ENCODE measurements at places on chromosomes 12 and 14.

DNA sequence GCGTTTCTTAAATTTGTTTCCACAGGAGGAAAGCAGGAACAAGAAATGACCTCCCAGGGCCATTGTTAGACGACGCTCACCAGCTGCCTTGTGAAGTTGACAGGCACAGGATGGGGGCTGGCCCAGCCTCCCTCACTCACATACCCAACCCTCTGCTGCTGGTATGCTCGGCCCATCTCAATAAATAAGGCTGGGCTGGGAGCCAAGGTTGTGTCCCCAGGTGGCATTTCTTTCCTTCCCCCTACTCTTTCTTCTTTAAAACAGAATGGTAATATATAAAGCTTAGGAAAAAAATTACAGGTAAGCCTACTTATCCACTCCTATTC, 93.0 kb downstream of the ACTN1 start:
- DNase-seq, result no peak

GRCh38 chr14:24335461-24336171, 745 bp upstream of the ADCY4 start:
- DNase-seq, result no peak

GRCh38 chr14:90645842-90646443, 170.3 kb downstream of the TTC7B start:
- no peak for DNase-seq

DNA sequence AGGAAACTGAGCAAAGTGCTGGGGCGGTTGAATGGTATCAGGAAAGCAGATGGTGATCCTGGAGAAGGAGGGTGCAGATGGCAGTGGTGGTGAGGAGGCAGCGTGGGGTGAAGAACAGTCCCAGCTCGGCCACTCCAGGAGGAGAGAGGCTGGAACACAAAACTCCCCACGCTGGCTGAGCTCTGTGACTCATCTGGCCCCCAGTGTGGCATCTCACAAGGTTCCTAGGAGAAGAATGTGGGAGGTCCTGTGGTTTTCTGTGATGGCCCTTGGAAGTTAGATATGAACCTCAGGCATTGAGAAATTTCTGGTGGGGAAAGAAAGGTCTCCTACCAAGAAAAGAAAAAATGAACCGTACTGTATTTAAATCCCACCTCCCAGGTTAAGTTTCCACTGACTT, 8.0 kb upstream of the NRXN3 start:
- DNase-seq, result no peak

DNA sequence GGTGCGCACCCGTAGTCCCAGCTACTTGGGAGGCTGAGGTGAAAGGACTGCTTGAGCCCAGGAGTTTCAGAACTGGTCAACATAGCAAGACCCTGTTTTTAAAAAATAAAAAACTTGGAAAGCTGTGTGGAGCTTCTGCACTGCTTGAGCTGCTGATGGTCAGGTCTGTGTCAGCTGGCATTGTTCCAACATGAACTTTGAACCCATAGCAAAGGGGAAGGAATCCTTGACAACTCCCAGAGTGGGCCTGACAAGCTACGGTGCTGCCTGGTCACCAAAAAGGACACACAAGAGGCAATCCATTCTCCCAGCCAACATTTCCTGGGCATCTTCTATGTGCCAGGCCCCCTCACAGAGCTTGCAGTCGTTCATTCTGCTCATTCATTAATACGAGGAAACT, 16.4 kb upstream of the LTBP2 start:
- no peak for DNase-seq

- DNase-seq, result peak; percentile 60
These were observed 39.9 kb downstream of the PRPF40B start for GRCh38 chr12:49662998-49663843.

DNA sequence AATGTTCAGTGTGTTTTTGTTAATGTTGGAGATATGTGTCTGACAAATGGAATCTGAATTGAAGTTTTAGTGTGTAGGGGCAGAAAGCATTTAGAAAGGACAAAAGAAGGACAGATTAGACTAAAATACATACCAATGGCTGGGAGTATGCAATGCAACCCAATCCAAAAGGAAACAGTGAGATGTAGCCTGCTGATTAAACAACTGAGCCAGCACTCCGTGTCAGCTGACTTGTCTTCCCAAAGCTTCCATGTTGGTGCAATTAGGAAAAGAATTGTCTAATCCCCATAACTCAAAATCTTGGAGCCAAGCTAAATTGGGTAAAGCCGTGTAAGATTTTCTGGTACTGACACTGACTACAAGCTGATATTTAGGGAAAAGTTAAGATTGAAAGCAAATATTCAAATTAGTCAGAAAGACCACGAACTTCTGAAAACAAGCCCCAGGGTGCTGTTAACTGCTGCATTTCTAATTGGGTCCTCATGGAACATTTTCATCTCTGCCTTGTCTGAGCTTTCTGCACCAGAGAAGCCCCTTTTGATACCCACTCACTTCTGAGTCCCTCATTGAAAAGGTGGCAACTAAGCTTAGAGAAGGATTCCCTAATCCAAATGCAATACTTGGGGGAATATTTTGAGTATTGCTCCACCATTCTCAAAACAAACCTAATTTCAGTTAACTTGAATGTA, 109.1 kb downstream of the DAD1 start:
- no peak for DNase-seq

GRCh38 chr12:92334552-92334951, 188.9 kb upstream of the BTG1 start:
- no peak for DNase-seq

DNA sequence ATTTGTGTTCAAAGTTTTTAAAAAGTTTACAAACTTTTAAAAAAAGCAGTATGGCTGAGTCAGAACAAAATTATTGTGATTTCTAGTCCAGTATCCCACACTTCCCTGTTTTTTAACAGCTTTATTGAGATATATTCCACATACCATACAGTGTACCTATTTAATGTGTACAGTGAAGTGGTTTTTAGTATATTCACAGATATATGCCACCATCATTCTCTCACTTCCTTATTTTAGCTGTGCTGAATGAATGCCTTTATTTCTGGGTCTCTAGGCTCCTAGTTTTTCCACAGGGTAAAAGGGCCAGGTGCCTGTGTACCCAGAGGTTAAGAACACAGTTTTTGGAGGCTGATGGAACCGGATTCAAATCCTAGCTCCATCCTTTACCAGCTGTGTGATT, 58.9 kb upstream of the SRSF5 start:
- DNase-seq, result no peak

DNA sequence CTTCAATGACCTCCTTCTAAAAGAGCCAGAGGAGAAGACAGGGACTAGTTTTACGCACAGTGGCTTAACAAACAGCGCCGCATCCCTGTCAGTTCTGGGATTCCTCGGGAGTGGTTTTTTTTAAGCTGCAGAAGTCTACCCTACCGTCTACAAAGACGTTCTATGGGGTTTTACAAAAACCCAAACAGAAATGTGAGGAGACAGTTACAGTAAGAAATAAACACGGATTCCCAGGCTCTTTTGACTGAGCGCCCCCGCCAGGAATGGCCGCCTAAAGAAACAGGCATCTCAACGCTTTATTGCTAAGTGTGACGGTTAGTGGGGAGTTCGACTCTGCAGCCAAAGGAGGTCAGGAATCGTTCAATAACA, 484 bp downstream of the ALKBH1 start:
- DNase-seq, result no peak
